ENCODE measurements at places on chromosomes 13 and 19.
A peak's percentile ranks its signal among the peaks of the same experiment; 100 is the strongest.

GRCh38 chr19:7565332-7565731 lies 29.8 kb downstream of the PNPLA6 start:
- no peak for DNase-seq

GRCh38 chr19:52941941-52942385 lies 18.7 kb upstream of the ZNF888 start:
- DNase-seq, result no peak

DNA sequence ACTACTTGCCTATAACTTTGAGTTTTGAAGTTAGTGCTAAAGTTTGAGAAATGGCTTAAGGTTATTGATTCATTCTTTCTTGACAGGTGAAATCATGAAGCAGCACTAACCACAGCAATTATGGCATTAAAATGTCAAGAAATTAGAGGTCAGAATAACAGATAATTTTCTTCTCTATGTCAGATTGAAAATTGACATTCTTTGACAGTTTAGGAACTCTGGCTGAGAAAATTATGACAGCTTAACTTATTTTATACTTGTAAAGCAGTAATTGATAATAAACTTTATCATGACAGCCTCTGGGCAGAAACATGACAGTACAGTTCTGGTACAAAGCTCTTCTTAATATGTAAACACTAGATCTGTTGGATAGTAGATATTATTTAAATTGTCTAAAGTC lies 155.2 kb upstream of the MAB21L1 start:
- DNase-seq, result no peak

GRCh38 chr13:46232281-46232680 lies 20.6 kb downstream of the LRRC63 start:
- DNase-seq, result no peak

GRCh38 chr13:40271931-40272775 lies 394.3 kb downstream of the FOXO1 start:
- peak; percentile 21 for DNase-seq

GRCh38 chr13:42354241-42355091 lies 82.5 kb downstream of the AKAP11 start:
- DNase-seq, result peak; percentile 19

DNA sequence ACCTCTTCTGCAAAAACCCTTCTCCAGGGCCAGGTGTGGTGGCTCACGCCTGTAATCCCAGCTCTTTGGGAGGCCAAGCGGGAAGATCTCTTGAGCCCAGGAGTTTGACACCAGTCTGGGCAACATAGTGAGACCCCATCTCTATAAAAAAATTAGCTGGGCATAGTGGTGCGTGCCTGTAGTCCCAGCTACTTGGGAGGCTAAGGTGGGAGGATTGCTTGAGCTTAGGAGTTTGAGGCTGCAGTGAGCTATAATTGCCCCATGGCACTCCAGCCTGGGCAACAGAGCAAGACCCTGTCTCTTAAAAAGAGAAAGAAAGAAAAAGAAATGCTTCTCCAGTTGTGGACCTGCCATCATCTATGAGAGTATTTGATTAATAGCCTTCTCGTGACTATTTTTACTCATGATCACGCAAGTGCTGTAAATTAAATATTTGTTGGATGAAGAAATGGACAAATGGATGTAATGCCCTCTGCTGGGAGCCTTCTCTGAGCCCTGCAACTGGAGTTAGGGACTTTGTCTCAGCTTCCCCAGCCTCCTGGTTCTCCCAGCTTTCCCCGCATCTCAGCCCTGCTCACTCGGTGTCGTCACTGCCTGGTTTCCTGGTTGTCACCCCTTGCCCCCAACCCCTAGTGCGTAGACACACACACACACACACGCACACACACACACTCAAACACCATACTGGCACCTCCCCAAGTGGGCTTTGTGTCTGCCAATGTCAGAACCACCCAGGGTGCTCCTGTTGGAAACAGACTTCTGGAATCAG lies 12.2 kb downstream of the WIZ start:
- DNase-seq, result no peak

GRCh38 chr13:29160862-29161261 lies 340.7 kb downstream of the MTUS2 start:
- DNase-seq, result no peak

- DNase-seq, result no peak
These were observed 481.9 kb downstream of the GPC6 start for GRCh38 chr13:93708308-93709075.

GRCh38 chr19:4018140-4018613 lies 10.6 kb downstream of the PIAS4 start:
- no peak for DNase-seq

DNA sequence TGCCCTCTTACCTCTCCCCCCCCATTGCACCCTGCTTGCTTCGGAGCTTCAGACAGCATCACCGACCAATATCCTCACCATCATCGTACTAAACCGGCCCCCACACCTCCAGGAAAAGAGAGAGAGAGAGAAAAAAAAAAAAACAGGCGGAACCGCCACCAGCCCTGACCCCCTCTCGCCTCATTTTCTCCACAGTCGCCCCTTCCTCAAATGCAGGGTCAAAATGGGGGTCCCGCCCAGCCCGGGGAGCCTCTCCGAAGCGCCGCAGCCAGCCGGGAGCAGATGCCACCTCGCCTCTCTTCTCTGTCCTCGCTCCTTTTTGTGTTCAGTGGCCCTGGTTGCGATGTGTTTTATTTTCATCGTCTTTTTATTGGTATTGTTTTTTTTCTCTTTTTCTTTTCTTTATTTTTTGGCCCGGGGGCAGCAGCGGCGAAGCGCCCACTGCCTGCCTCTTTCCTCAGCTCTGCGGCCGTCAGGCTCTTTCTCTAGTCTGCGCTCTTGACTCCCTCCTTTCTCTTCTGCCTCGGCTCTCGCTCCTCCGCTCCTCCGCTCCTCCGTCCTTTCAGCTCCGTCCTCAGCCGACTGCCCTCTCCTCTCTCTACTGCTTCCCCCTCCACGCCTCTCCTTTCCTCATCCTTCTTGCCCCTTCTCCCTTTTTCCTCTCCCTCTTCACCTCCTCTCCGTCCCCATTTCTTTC lies 41.4 kb downstream of the DEDD2 start:
- DNase-seq, result no peak

- no peak for DNase-seq
These were observed 38.8 kb upstream of the GPI start for GRCh38 chr19:34325981-34326787.

DNA sequence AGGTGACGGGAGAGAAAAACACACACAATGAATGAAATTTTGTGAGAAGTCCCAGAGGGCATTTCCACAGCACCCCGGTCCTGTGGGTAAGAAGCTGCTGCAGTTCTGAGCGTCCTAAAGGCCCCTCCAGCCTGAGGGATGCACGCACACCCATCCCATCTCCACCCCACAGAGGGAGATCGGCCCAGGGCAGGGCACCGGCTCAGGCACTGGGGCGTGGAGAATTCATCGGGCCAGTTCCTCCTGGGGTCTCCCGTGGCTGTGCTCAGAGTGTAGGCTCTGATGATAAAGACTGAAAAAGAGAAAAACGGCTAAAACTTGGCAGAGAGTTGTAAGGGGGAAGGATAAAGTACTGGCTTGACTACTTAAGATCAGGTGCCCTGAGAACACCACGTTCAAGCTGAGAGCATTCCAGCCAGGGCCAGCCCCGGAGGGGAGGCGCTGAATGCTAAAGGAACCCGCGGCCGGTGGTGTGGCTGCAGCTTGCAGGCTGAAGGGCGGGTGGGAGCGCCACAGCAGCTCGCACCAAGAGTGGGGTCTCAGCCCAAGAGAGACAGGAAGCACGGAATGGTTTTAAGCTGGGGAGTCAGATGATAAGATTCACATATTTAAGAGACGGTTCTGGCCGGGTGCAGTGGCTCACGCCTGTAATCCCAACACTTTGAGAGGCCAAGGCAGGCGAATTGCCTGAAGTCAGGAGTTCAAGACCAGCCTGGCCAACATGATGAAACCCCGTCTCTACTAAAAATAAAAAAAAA lies 121.9 kb upstream of the SPACA7 start:
- DNase-seq, result no peak

DNA sequence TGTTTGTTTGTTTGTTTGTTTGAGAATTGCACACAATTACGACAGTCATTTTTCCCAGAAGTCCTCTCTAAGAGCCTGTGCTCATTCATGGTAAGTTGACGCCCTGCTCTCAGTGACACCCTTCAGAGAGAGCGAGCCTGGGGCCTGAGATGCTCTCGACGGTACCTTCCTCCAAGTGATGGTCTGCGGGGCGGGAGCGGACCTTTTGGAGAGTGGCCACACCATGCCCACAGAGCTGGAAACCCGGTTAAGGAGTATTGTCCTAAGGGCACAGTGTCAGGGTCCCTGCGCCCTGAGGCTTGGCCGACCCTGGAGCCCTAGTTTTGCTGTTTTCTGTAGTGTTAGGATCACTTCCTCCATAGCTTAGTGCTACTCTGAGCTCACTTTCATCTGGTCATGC lies 3.6 kb downstream of the POP4 start:
- no peak for DNase-seq

DNA sequence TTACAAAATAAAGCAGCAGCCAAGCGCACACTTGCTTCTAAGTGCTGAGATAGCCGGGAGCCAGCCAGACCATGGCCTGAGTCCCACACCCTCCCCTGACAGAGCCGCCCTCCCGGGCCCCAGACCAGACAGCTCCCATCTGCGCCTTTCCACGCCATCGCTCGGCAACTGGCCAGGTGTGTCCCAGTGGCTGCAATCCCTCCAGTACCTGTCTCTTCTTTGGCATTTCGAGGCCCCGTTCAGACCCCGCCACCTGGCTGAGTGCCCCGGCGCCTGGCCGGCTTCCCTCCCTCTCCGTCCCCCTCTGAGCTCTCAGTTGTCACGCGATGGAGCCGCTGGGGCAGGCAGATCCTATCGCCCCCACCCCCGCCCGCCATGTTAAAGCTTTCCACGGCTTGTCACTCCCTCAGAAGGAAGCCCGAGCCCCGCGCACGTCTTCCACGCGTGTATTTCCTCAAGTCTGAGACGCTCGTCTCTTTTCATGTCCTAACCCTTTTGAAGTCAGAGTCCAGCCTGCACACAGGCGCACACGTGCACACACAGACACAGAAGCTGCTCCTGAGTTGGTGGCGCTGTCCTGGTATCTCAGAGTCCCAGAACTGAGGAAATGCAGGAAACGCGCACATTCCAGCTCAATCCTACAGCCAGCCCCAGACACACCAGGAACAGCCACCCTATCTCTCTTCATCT lies 7.9 kb downstream of the MLLT1 start:
- DNase-seq, result no peak

GRCh38 chr19:3547301-3547731 lies 8.3 kb downstream of the TEKTIP1 start:
- DNase-seq, result no peak
